ENCODE measurements at places on chromosomes 3 and 15. TPM values are rescaled to one million over a fixed set of nuclear protein-coding genes. Genes with fewer than 3 reads are reported as not detected.

GRCh38 chr15:40333922-40334492 is 6.7 kb downstream of the CCDC9B start:
- DNase-seq, result no peak

DNA sequence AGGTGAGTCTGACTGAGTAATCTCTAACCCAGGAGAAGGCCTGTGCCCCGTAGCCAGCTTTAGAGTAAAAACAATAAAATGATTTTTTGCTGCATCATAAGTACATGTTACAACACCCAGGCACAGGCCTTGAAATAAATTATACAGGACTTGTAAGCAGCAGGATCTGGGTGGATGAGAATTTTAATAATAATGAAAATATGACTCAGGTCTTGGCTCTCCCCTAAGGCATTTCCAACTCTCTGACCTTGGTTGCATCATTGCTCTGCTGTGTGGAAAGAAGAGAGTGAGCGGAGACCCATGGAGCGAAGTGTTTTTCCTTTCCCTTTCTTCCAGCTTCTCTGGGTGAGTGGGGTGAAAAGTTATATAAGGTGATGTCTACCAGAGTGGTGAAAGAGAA is 44.6 kb downstream of the EOMES start:
- DNase-seq, result no peak

SH3GL3 gene
- total RNA-seq, result 1.5 TPM

DNA sequence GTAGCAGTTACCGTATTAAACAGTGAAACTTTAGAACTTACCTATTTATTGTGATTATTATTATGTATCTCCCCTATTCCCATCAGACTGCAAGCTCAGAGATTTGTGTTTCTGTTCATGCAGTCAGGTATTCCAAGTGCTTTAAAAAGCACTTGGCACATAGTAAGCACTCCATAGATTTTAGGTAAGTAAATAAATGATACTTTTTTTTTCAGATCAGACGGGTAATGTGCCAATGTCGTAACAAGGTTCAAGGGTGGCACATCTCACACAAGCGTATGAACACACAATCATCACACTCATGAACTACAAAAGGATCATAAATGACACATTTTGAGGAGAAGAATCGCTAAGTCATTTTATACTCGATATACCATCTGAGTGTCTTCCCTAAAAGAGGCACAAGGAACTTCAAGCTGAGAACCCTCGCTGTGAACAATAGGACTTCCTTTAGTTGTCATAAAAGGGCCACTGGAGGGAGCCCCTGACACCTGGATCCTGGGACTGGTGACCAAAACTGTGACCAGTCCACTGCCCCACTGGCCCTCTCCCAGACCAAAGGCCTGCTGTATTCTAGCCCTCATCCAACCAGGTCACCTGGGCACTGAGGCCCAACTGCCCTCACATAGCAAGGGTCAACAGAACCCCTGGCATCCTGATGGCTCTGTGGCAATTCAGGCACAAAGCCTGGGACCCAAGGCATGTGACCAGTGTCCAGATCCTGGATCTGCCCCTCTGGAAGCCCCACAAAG is 32.1 kb downstream of the KIF9 start:
- peak; percentile 18 for DNase-seq

- no peak for DNase-seq
These were observed 105.2 kb upstream of the KLHL25 start for GRCh38 chr15:85899927-85900326.

Data from tibial nerve (tissue), 4 donors.